Left renal pelvis (tissue), 4 donors: ENCODE measurements at places on chromosomes 7 and 10. TPM values are rescaled to one million over a fixed set of nuclear protein-coding genes. Genes with fewer than 3 reads are reported as not detected.

The KNDC1 gene
- 7.9 TPM for polyA plus RNA-seq

DNA sequence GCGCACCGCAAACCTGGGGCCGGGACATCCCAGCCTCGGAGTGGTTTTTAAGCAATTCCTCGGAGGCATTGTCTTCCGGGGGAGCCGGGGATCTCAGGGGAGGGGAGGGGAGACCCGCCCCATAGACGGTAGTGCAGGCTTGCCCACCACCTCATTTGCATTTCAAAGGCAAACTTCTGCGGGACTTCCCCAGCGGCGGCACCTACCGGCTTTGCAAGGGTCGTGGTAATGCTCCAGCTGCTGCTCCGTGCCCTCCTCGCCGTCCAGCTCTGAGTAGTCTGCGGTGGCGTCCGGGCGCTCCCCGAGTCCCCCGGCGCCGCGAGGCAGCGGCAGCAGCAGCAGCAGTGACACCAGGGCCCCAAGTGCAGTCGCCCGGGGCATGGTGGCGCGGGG, 425 bp downstream of the TLL2 start:
- DNase-seq: no peak

DNA sequence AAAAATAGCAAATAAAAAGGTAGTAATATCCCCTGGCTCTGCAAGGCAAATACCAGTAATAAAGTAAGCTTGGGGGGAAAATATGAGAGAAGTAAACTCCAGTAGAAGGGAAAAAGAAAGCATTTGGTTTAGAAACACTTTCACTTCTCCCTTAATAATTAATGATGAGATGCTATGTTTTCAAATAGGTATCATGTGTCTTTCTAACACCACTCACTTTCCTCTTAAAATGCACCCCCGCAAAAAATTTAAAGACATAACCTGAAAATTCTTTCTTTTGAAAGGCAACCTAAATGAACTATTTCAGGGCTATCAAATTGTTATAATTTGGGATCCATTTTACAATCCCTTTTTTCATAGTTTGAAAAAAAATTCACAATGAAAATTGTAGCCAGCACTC, 240.3 kb downstream of the SNX10 start:
- no peak for DNase-seq

DNA sequence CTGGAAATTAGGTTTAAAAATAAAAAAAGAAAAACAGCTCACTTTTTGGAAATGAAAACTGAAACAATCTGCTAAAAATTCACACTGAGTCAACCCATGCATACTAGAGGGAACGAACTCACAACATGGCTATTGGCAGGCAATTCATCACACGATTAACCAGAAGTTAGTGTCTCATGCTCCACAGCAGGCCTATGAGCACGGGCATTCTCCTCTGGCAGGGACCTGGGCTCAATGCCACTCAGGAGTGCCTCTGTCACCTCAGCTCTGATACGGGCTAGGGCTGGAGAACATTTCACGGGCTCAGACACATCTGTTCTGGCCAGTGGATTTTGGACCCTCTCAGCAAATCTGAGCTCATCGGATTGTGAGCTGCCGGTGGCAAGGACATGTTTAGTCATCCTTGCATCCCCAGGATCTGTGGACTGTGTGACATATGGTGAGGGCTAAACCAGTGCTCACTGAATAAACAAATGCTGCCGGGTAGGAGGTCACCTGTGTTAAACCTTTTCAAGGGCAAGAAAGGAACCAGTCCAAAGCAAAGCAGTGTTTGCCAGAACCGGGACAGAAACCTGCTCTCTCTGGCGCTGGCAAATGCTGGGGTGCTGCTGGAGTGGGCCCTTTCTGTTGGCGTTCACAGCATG, 40.1 kb downstream of the POLR3A start:
- no peak for DNase-seq

DNA sequence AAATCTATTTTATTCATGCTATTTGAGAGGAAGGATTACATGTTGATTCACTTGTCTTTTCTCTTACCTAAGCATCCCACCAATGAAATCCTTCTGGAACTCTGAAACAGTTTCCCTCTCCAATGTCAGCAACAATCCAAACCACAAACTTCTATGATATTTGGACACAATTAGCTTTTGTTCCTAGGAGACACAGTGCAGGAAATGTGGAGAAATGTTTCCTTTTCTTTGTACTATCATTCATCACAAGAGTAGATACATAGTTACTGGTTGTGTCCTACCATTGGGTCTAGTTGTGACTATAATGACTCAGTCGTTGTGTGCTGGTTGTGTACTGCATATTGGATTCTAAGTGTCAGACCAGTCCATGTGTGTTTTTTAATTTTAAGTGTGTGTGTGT, 156.8 kb upstream of the MAGI2 start:
- no peak for DNase-seq

The OSBPL3 gene
- 22.4 TPM for polyA plus RNA-seq

The PLXDC2 gene
- polyA plus RNA-seq: 34.6 TPM

DNA sequence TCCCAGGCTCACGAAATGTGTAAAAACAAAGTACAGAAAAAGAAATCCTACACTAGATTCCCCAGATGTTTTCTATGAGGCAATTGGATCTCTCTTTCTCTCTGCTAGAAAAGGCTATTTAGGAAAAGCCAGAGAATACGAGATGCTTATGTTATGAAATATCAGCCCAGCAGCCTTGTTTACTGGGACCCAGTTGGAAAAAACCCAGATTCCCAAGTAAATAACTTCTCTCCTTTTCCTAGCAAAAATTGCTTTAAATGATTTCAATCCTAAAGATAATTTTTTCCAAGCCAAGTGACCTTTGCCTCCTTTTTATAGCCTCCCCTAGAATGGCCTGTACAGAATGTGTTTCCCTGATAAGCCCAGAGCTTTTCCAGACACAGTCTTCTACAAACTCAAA, 199.3 kb downstream of the PLXNA4 start:
- no peak for DNase-seq

GRCh38 chr7:99579956-99580777, 17.9 kb upstream of the TMEM225B start:
- DNase-seq: peak; percentile 50

- DNase-seq: no peak
Observed at GRCh38 chr7:40535678-40536077, 400.9 kb downstream of the SUGCT start.

GRCh38 chr7:36875794-36876193, 151.5 kb upstream of the AOAH start:
- DNase-seq: no peak

DNA sequence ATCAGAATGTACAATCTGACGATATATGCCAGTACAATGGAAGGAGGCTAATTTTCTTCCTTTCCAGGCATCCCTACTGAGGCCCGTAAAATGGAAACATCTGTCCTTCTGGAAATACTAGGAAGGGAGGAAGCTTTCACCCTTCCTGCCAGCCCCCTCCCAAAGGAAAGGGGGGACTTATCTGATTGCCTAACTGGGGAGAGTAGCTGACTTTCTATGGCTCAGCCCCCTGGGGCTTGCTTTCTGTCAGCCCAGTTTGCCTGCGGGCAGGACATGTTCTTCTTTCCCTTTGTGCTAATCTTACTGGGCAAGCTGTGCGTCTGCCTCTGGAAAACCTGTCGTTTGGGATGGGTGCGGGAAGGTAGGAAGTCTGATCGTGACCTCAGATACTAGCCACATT, 508.9 kb downstream of the SUGCT start:
- DNase-seq: no peak

DNA sequence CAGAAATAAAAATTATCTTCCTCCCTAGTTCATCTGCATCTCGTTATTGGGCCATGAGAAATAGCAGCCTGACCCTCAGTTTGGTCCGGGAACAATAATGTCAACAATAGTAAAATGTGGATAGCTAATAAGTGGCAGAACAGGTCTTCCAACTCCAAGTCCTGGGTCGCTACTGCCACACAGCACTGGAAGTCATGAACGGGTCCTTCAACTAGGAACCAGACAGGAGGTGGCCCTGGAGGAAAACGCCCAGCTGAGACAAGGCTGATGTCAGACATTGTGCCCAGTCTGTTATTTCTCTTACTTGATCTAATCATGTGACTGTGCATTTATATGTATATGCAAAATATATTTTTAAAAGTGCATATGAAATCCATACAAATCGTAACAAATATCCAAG, 51.8 kb downstream of the PYROXD2 start:
- DNase-seq: no peak

The OR2A1 gene
- 0.63 TPM for polyA plus RNA-seq

The MRPS24 gene
- polyA plus RNA-seq: 70.0 TPM

DNA sequence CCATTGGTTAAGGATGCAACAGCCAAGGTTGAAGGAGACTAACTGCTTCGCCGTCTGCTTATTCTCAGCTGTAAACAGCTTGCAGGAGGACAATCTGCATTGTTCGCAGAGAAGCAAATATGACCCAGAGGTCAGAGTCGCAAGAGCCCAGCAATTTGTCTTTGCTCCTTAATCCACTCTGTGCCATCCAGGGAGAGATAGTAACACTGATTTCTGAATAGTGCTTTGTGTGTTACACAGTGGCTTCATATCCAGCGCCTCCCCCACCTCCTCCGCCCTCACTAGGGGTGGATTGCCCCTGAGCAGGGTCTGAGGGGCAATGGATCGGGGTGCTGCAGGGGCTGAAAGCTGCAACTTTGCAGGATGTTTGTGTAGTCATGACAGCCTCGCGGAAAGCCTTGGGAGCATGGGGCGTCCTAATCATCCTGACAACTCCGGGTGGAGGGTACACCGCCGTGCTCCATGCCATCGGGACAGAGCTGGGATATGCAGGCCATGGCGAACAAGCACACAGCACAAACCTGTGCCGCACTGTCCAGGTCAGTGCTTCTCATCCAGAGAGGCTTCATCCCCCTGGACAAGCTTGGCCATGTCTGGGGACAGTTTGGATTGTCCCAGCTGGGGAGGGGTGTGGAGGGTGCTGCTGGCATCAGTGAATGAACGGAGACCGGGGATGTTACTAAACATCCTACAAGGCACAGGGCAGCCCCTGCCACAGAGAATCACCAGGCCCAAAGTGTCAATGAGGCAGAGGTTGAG, 103.1 kb upstream of the INSIG1 start:
- no peak for DNase-seq

- no peak for DNase-seq
Observed at GRCh38 chr7:91517201-91517785, 253.1 kb downstream of the FZD1 start.

The ARID5B gene
- 24.7 TPM for polyA plus RNA-seq

The FANK1 gene
- polyA plus RNA-seq: 8.2 TPM

DNA sequence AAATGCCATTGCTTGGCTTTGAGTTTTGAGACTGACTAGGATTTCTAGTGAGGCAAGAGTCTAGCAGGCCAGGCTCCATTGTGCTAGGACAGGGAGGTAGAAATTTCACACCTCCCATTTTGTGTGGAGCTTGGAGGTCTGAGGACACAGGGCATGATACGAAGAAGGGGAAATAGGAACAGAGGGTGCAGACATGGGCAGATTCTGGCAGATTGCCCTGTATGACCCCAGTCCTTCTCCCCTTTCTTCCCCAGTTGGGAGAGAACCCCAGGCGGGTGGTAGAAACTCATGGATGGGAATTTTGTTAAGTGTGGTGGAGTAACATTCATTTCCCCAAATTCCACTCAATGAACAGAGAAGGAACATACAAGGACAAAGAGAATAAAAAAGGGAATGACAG, 54.4 kb downstream of the RAMP3 start:
- no peak for DNase-seq

DNA sequence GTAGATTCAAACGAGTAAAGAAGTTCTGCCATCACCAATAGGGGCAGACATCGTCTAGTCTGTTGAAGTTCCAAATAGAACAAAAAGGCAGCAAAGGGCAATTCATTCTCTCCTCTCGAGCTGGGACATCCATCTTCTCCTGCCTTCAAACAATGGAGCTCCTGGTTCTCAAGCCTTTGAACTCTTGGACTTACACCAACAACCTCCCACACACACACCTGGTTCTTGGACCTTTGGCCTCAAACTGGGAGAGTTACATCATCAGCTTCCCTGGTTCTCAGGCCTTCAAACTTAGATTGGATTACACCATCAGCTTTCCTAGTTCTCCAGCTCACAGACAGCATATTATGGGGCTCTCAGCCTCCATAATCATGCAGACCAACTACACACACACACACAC, 9.8 kb upstream of the GIMAP5 start:
- no peak for DNase-seq

The CXCL12 gene
- polyA plus RNA-seq: 730 TPM

DNA sequence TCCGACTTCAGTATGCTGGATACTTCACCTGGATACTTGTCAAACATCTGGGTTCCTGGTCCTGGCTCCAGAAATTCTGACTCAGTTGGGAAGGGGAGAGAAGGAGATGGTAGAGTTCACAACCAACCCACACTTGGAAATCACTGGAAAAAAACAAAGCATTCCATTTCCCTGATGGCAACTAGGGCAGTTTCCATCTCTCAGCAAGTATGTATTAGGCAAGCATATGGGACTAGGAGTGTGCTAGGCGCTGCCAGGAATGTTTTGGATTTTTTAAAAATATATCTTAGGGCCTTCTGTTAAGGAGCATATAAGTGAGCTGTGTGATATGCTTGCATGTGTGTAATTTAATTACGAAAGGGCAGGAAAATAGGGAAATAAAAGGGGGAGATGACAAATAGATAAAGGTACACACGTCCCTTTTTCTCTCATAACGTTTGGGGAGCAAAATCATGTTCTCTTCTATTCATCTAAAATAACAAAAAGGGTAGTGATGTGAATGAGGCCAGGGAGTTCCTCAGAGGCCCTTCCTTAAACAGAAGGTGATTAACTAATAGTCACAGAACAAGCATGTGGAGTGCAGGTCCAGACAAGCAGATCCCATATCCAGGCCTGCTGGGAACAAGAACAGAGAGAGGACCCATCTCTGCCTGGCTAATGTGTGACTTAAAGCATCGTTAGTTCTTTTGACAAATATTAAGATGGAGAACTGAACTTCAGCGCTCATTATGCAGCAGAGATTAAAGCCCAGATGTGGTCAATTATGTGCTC, 64.5 kb upstream of the NFE2L3 start:
- no peak for DNase-seq

The PHF14 gene
- polyA plus RNA-seq: 75.7 TPM

GRCh38 chr10:98901441-98902110, 334.1 kb downstream of the HPSE2 start:
- DNase-seq: no peak

GRCh38 chr7:100169147-100169850, 882 bp upstream of the GAL3ST4 start:
- no peak for DNase-seq

DNA sequence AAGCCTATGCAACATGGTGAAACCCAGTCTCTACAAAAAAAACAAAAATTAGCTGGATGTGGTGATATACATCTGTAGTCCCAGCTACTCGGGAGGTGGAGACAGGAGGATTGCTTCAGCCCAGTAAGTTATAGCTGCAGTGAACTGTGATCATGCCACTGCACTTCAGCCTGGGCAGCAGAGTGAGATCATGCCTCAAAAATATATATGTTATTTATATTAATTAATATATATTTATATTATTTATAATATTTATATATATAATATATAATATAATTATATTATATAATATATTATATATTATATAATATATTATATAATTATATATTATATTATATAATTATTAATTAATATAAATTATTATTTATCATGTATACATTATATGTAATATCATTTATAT, 1158.4 kb upstream of the AUTS2 start:
- no peak for DNase-seq

GRCh38 chr10:52082307-52082706, 231.8 kb upstream of the DKK1 start:
- DNase-seq: no peak

The MAGI2 gene
- polyA plus RNA-seq: 40.6 TPM

GRCh38 chr7:117347962-117348672, 25.3 kb upstream of the WNT2 start:
- no peak for DNase-seq

The AVL9 gene
- 18.3 TPM for polyA plus RNA-seq

The RBP4 gene
- 0.65 TPM for polyA plus RNA-seq

- no peak for DNase-seq
Observed at GRCh38 chr10:126197036-126197543, 191.2 kb downstream of the ADAM12 start.

The ZRANB1 gene
- polyA plus RNA-seq: 27.2 TPM

The FGFBP3 gene
- 3.3 TPM for polyA plus RNA-seq

The MEIG1 gene
- 2.2 TPM for polyA plus RNA-seq

The ERVW-1 gene
- 0.44 TPM for polyA plus RNA-seq
